ENCODE measurements at places on chromosomes 11 and 22.

- no peak for DNase-seq
These were observed 39.6 kb upstream of the PLET1 start for GRCh38 chr11:112300094-112300786.

DNA sequence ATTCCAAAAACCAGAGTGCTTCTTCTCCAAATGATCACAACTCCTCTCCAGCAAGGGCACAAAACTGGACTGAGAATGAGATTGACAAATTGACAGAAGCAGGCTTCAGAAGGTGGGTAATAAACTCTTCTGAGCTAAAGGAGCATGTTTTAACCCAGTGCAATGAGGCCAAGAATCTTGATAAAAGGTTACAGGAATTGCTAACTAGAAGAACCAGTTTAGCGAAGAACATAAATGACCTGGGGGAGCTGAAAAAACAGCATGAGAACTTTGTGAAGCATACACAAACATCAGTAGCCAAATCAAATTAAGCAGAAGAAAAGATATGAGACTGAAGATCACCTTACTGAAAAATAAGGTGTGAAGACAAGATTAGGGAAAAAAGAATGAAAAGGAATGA lies 15.5 kb downstream of the OR52M1 start:
- no peak for DNase-seq

DNA sequence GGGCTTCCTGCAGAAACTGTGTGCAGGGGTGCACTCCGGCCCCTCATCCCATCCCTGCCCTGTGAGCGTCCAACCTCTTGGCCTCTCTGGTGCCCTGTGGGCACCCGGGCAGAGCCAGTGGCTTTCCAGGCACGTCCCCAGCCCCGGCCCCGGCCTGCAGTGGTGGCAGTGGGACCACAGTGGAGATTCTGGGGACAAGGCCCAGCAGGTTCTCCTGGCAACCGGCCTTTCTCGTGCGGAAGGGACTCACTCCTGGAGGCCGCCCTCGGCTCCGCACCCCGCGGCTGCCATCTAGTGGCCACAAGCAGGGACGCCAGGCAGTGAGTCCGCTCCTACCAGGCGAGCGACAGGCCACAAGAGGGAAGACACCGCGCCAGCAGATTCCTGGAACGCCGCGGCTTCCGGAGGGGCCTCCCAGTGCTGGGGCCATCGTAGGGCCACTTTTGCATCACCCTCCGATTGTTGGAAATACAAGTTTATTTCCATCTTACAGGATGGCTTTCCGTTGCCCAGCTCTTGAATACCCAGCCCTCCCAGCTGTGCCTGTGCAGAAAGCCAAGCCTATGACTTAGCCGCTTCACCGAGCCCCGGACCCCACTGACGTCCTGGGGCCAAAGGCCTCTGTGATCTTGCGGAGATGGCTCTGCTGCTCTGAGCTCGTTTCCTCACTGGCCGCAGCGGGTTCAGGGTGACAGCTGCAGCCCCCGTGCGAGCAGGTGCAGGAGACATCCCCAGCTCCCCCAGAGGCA lies 357.3 kb downstream of the CTTN start:
- peak; percentile 31 for DNase-seq

DNA sequence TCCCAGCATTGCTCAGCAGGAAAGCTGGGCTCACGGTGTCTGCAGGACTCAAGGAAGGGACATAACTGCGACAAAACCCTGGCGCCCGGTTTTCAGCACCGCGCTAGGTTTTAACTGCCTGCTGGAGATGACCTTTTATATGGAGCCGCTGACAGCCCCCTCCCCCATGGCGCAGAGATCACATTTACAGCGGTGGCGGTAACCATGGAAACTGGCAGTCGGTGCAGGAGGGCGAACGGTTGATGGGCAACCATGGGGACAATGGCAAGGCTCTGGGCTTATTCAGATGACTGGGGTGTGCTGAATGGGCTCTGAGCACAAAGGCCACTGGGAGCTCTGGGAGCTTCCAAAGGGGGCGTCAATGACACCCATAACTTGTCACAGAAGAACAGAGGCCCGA lies 37.2 kb downstream of the CELSR1 start:
- no peak for DNase-seq

GRCh38 chr11:70886676-70887541 lies 365.5 kb downstream of the SHANK2 start:
- peak; percentile 52 for DNase-seq

- no peak for DNase-seq
These were observed 409.6 kb downstream of the GUCY1A2 start for GRCh38 chr11:106608677-106609076.

- DNase-seq: no peak
These were observed 40.2 kb downstream of the TSPAN18 start for GRCh38 chr11:44766972-44767278.

GRCh38 chr22:47065756-47066615 lies 303.5 kb downstream of the TBC1D22A start:
- no peak for DNase-seq

DNA sequence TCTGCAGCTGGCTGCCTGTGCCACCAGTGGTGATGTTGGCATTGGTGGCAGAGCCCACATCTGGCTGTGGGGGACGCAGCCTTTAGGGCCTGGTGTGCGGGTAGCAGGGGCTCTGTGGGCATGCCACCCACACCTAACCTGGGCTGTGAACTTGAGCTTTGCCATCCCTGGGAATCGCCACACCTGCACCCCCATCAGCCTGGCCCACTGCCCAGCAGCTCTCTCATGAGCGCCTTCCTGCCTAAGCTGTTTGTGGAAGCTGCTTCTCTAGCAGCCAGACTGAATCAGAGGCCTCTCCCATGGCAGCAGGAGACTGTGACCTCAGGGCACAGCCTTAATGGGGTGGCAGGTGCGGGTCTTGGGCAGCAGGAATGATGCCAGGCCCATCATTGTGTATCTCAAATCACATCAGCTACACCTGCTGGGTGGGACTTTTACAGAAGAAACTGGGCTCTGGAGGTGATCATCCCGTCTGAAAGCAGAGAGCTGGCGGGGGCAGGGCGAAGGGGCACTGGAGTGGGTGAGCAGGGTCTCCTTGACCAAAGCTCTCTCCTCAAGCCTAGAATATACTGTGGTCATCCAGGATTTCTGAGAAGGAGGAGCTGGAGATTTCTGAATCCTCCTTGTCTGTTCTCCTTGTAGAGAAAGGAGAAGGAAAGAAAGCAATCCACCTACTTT lies 17.8 kb upstream of the CARS1 start:
- peak; percentile 24 for DNase-seq

DNA sequence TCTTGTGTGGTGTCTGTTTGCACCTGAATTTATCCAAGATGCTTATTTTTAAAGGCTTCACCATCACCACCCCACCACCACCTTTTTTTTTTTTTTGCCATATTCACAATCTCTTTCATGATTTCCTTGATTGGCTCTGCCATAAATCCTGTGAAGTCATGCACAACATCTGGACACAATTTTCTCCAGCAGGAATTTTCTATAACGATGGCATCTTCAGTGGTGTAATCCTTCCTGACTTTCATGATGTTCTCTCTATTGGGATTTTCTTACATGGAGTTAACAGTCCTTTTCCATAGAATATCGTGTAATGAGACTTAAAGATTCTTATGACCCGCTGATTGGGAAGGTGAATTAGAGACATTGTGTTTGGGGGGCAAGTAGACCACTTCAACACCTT lies 17.8 kb downstream of the ZFP91 start:
- DNase-seq: no peak

- no peak for DNase-seq
These were observed 728 bp downstream of the RPL3 start for GRCh38 chr22:39318507-39319283.

GRCh38 chr11:78041843-78042440 lies 18.9 kb upstream of the KCTD14 start:
- DNase-seq: no peak

DNA sequence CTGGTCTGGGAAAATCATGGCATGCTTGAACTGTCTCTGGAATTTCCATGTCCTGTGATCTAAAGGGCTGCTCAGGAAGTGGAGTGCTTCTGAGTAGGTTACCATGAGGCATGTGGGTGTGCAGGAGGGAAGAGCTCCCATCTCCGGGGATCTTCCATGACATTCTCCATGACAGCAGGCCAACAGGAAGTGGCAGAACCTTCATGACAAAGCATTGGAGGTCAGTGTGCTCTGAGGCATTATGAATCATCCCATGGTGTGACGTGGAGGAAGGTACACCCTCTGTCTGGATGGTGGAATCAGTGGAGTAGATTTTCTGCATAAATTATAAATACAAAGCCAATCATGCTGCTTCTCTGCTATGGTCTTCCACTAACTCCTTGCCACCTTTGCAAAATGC lies 139.6 kb upstream of the E2F8 start:
- DNase-seq: no peak

GRCh38 chr22:37896181-37896592 lies 9.9 kb upstream of the MICALL1 start:
- DNase-seq: no peak

DNA sequence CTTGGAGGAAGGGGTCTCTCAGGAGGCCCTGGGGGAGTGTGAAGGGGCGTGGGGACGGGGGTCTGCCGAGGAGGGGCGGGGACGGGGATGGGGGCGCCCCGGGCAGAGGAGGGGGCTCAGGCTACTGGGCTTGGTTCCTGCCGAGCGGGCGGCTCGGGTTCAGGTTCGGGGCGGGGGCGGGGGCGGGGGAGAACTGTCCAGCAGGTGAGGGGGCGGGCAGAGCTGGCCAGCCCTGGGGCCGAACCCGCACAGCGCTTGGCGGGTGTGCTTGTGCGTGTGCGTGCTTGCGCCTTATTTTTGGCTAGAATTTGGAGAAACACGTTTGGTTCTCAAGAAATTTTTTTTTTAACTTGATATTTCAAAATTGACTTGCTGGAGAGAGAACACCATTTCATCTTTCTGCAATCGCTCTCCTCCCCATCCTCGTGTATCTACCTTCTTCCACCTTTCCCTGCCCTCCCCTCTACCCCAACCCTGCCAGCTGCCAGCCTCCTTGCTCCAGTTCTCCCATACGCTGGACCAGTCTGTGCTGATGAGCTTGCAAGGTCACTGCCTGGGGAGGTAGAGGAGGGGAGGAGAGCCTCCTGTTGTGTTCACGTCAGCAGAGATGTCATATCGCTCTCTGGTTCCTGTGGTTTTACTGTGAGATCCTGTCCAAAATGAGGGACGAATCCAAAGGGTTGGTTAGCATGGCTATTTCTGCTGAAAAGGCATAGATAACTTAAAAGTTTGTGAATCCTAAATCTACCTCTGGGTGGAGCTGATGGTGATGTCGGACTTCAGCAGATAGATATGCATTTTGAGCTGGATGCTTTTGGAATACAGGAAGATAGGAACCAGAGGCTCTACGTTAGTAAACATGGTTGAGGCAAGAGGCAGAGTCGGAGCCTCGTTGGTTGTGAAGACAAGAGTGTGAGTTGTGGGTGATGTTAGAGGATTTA lies 668 bp downstream of the MADD start:
- no peak for DNase-seq

GRCh38 chr22:29782061-29782845 lies 15.1 kb downstream of the UQCR10 start:
- DNase-seq: no peak

- DNase-seq: no peak
These were observed 235.4 kb downstream of the METTL15 start for GRCh38 chr11:28343304-28344233.

DNA sequence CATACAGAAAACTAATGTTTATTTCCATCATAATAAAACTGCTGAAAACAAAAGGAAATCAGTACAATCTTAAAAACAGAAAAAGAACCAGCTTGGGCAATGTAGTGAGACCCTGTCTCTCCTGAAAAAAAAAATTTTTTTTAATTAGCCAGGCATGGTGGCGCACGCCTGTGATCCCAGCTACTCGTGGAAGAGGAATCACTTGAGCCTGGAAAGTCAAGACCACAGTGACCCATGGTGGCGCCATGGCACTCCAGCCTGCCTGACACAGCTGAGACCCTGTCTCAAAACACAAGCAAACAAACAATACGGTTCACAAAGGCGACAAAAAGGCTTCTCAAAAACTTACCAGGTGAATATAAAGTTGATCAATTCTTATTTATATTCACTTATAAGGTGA lies 289.7 kb downstream of the BRD1 start:
- DNase-seq: no peak

DNA sequence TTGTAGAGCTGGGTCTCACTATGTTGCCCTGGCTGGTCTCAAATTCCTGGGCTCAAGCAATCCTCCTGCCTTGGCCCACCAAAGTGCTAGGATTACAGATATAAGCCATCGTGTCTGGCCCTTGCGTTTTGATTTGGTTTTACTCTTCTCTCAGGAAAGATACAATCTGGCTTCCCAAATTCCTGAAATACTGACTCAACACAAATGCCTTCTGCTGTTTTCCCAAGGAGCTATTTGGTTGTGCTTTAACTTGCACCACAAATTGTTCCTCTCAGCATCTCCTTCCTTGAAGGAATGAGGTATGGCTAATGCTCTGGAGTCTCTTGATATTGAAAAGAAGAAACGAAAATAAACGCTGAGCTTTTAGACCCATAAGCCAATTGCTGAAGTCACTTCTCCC lies 110.0 kb upstream of the PAX6 start:
- no peak for DNase-seq

GRCh38 chr11:7905961-7906429 lies 25.1 kb downstream of the OR10A6 start:
- DNase-seq: no peak

GRCh38 chr11:114478001-114478410 lies 38.7 kb downstream of the REXO2 start:
- DNase-seq: no peak

DNA sequence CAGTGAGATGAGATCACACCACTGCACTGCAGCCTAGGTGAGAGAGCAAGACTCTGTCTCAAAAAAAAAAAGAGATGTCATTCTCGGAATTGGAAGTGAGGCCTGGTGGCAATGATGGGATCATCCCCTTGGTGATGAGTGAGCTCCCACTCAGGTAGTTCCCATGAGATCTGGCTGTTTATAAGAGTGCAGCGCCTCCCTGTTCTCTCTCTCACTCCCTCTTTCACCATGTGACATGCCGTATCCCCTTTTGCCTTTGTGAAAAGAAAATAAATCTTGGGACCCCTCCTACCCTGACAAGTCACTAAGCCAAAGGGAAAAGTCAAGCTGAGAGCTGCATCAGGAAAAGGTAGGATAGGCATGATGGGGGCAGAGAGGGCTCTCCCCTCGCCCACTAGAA lies 28.8 kb downstream of the ZNF70 start:
- no peak for DNase-seq

DNA sequence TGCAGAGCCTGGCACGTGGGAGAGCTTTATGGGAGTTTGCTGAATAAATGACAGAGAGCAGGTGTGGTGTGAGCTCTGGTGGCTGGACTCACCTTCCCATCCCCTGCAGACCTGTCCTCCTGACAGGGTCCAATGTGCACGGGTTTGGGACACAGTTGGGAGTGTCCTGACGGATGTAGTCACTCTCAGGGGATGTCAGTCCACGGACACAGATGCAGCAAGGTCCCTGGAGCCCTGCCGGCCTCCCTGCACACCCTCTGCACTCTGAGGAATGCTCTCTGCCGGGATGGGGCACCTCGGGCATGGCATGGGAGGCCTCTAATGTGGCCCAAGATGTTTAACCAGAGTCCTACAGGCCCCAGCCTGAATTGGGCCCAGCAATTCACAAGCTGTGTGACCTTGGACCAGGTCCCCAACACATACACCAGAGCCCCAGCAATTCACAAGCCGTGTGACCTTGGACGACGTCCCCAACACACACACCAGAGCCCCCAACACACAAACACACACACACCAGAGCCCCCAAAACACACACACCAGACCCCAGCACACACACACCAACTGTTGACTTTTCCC lies 30.0 kb upstream of the RFPL3 start:
- no peak for DNase-seq

Data from NCI-H1417 treated with DMSO at 0.1 percent for 48 hours (cell line).